ENCODE measurements at places on chromosomes 3 and 15.

GRCh38 chr3:11583638-11584046 is 60.1 kb downstream of the VGLL4 start:
- no peak for DNase-seq

GRCh38 chr15:71730277-71731144 is 79.8 kb upstream of the NR2E3 start:
- peak; percentile 64 for DNase-seq

GRCh38 chr3:177589911-177590381 is 392.7 kb upstream of the TBL1XR1 start:
- no peak for DNase-seq

- DNase-seq = no peak
Observed at GRCh38 chr15:49625460-49626036, 4.7 kb downstream of the DTWD1 start.

- no peak for DNase-seq
Observed at GRCh38 chr3:54591157-54591556, 336.7 kb downstream of the LRTM1 start.

DNA sequence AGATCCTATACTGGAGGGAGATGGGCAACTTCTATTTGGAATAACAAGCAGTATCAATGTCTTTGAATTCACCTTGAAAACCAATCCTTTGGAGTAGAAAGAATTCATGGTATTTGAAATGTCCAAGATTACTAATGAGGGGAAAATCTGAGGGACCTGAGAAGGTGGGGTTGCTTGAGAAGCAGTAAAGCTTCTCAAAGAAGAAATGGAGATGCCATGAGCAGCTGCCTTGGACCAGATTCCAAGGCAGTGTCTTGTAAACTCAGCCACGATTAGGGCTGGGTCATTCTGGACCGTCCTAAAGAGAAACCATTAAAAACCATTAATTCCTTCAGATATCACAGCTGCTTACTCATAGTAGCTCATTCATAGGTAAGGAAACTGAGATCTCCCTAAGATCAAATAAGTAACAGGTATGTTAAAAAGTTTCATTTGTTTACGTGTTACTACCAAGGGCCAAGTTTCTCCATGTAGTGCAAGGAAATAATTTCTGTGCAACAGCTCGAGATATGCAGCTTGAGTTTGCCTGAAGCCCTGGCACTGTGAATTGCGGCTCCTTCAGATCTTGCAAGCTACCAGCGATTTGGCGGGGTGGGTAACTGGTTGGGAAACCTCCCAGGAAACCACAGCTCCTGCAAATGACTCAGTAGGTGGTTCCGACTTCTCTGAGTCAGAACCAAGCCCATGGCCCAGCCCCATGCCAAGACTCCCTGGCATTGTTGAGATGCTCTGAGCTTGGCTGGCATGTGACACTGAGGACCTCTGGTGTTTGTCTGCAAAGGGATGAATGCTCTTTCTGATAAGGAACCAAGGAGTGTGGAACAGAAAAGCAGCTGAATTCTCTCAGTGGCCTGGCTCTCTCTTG is 296.8 kb downstream of the RORA start:
- DNase-seq = no peak

DNA sequence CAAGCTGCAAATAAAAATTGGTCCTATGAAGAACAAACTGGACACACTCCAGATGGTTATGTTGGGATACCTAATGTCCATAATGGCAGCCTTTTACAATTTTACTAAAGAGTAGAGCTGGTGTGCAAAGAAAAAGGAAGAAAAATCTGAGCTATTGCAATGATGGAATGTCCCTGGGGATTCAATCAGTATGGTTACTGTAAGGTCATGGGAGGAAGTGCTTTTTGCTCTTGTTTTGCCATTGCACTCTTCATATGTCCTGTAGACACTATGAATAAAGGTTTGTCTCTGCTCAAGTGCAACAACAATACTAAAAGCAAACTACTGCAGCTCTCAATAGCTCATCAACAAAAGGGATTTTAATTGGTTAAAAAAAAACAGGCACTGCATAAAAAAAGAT is 5.4 kb downstream of the PFN2 start:
- no peak for DNase-seq
